Stimulated activated CD4-positive, alpha-beta T cell treated with anti-CD3 and anti-CD28 coated beads, Interleukin-12 subunit alpha, Interleukin-12 subunit beta, amount 100 ng/mL, for 48 hours (primary cell): ENCODE measurements at places on chromosomes 2 and 18.

GRCh38 chr18:66571845-66572244, 32.0 kb downstream of the CDH19 start:
- DNase-seq: no peak

DNA sequence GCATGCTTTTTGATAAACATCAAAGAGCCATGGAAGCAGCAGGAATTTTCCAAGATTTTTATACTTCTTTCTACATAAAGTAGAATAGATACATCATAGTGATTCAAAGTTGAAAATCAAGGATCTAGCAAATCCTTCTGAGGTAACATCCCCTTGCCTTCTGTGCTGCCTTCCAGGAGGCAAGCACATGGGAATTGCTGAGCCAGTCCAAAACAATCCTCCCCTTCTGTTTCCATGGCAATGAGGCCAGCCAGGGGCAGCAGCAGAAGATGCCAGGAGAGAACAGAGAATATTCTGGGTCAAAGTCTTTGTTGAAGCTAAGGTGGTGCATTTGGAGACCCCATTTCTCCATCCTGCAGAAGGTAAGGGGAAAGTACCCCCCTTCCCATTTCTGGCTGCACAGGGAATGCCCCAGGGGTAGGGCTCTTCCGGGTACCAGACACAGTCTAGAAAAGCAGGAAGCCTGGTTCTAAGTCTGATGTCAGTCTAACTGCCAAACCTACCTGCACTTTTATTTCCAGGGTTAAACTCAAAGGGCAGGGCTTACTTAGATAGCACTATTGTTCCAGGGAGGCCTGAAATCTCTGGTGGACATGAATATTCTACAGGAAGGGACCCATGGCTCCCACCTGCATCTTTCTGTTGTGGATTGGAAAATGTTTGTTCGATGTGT, 22.1 kb downstream of the CENPA start:
- DNase-seq: no peak

- no peak for DNase-seq
Observed at GRCh38 chr2:44205169-44205568, 36.5 kb downstream of the PPM1B start.

- no peak for DNase-seq
Observed at GRCh38 chr2:32330136-32330535, 26.7 kb upstream of the BIRC6 start.

GRCh38 chr2:69789175-69789721, 40.2 kb upstream of the GMCL1 start:
- DNase-seq: no peak

DNA sequence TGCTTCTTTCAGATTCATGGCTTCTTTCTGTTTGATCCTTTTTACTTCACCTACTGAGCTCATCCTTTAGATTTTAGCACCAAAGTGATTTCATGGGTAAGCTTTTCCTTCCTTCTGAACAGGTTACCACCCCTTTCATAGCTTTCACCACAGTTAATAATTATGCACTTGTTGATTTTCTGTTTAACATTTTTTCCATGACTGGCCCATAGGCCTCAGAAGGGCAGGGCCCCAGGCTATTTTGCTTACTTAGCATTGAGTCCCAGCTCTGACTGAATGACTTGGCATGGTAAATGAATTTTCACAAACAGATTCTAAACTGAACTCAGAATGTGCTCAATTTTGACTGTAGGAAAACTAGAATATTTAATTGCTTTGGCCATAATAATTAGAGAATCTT, 177.0 kb downstream of the GCA start:
- no peak for DNase-seq

DNA sequence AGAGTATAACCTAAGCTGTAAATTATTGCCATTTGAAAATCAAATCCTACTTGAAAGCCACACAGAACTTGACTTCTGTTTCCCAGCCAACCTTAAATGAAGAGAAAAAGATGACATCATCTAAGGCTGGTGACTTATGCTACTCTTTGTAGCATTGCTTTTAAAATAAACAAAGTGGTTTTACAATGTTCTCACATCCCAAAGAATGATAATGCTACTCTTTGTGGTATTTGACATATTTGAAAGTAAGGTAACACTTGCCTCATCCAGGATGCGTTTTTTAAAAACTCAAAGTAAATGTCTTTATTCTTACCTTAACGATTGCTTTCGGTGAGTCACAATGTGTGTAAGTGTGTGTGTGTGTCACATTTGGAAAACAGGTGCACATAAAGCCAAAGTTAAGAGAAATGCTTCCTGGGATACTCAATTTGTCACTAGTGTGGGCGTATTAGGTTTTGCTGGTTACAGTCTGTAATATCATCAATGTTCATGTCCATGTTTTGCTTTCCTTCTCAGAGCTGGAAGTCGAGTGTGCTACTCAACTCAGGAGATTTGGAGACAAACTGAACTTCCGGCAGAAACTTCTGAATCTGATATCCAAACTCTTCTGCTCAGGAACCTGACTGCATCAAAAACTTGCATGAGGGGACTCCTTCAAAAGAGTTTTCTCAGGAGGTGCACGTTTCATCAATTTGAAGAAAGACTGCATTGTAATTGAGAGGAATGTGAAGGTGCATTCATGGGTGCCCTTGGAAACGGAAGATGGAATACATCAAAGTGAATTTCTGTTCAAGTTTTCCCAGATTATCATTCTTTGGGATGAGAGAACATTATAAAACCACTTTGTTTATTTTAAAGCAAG, 2.6 kb downstream of the PMAIP1 start:
- no peak for DNase-seq

- no peak for DNase-seq
Observed at GRCh38 chr2:186456941-186457340, 29.1 kb upstream of the ZC3H15 start.

- no peak for DNase-seq
Observed at GRCh38 chr2:42651057-42651456, 82.6 kb downstream of the MTA3 start.

- no peak for DNase-seq
Observed at GRCh38 chr2:153100151-153100550, 378.4 kb downstream of the RPRM start.

DNA sequence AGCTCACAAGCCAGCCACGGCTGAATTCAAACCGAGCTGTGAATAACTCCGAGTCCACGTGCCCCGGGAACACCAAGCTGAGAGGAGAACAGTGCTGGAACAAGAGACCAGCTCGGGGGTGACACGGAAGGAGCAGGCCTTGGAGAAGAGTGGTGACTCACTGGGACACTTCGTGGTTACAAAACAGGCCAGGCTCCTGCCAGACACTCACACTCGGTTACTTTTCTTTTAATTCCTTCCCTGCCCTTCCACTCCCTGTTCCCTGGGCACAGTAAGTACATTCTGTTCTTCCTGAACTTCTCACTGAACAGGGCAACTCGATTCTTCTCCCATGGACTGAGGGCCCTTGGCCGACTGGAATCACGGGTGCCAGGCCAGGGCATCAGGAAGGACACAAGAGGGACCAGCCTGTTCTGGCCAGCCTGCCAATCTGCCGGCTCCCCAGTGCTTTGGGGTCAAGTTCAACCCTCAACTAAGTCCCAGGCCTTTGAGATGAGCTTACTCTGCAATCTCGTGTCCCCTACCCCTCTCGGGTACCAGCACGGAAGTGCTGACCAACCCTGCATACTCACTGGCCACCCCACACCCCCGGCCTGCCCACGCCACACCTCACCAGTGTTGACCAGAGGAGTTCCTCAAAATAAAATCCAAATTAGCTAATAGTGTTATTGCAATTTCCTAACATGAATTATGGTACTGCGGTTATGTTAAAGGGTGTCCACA, 87.5 kb downstream of the TFCP2L1 start:
- DNase-seq: no peak

- no peak for DNase-seq
Observed at GRCh38 chr2:230893338-230893737, 28.6 kb downstream of the ITM2C start.

DNA sequence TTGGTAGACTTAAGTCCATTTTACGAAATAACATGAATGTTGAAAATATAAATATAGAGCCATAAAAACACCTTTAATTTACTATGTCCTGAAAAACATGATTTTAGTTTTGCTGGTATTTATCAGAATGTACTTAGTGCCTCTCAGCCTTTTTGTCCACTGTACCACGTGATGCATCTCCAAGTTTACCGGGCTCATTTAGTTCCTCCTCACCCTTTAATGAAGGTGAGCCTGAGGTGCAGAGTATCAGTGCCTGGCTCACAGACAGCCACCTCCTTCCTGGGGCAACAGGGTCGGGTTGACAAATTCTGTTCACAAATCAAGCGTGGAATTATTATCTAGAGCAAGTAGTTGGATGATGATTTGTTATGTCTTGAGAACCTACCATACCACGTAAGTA, 420.5 kb upstream of the MEIS1 start:
- DNase-seq: no peak

DNA sequence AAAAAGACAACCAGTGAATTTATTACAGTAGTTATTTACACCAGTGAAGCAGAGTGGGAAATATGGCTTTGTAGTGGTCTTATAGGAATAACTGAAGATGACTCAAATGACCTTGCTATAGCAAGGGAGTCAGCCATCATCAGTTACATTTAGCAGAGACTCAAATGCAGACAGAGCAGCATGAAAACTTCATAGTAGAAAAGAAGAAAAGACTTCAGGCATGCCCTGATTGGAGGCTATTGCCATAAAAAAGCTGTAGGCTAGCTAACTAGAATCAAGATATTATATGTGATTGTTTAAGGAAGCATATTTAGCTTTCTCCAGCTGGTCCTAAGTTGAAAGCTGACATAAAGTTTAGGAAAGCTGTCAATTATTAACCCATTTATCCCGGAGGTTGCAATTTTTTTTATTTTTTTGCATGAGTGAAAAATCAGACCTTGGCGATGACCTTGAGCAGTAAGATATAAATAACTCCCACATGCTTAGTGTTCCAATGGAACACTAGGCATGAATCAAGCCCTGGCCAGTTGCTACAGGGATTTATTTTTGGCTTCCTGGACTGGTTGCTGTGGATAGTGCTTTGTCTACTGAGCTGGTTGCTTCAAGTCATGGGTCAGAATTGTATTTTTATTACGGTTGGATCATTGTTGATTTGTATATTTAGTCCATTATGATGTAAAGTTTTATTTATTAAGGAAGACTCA, 675.6 kb upstream of the VRK2 start:
- DNase-seq: no peak

DNA sequence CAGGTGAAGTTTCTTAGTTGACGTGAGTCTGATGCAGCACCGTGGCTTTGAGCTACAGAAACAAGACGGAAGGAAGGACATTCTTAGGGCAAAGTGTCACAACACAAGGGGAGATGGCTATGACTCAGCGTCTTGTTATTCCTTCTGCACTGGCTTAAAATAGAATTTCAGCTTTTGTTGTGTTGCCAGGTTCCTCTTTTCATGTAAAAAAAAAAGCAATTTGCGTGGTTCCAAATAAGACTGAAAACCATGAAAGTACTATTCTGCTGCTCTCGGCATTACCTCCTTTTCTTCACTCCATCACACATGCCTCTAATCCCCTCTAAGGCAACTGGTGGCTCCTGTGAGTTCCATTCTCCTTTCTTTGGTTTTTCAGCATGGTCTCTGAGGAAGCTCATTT, 150.1 kb downstream of the ANTXR1 start:
- no peak for DNase-seq

- DNase-seq: no peak
Observed at GRCh38 chr2:231732604-231733003, 24.3 kb downstream of the PTMA start.
